Kasumi-1 (cell line): ENCODE measurements at places on chromosomes 11 and 22.

GRCh38 chr11:9956483-9956882 is 292.6 kb downstream of the SWAP70 start:
- no peak for DNase-seq

DNA sequence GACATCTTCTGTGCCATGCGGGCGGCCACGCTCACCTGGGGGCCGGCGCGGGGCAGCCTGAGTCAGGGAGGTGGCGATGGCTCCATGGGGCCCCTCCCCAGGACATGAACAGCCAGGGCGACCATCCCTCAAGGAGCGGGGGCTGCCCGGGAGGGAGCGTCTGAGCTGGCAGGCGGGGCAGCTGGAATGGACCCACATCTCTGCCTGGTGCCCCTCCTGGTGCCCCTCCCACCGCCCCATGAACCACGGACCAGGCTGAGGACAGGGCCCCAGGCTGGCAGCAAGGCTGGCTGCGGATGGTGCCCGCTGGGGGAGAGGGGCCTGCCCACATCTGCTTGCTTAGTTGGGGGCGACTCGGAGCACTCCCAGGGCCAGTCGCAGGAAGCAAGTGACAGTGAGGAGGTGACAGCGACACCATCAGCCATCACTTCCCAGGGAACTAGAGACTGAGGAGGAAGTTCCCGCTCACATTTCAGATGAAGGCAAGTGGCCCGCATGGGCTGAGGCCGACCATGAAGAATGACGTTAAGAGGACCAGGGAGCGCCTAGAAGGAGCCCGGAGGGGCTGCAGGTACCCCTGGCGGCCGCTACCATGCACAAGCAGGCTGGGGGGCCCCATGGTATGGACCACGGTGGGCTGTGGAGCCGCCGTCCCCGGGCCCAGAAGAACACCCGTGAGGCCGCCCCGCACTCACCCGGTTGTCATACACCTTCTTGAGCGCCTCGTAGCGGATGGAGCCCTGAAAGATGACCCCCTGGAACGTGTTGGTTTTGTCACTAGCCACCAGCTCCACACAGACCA is 37.3 kb downstream of the KIAA0930 start:
- no peak for DNase-seq

- DNase-seq, result peak; percentile 42
Observed at GRCh38 chr11:67373648-67374570, 511 bp upstream of the CLCF1 start.

DNA sequence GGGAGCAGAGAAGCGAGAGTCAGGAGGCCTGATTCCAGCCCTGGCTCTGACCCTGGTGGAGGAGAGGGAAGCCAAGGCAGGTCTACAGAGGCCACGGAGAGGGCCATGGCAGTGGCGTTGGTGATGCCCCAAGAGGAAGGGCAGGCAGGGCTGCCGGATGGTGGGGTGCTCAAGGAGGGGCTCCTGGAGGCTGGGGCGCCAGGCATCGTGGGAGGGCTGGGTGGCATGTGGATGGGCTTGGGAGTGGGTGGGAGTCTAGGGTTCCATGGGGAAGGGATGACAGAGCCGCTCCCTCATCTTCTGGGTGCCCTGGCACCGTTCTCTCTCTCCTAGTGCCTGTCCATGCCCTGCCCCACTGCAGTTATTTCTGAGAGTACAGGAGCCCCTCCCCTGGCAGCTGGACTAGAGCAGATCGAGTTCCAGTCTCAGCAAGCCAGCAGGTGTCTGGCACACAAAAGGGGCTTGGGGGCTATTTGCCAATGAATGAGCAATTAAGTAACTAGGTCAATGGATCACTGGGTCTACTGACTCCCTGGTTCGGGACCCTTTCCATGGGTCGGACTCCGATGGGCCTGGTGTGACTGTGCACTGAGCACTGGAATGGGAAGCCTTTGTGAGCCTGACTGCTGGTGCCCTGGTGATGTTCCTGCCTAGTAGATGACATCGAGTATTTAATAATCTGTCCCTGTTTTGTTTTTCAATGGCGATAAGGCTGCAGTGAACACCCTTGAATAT is 570.0 kb downstream of the TBC1D22A start:
- DNase-seq, result no peak

DNA sequence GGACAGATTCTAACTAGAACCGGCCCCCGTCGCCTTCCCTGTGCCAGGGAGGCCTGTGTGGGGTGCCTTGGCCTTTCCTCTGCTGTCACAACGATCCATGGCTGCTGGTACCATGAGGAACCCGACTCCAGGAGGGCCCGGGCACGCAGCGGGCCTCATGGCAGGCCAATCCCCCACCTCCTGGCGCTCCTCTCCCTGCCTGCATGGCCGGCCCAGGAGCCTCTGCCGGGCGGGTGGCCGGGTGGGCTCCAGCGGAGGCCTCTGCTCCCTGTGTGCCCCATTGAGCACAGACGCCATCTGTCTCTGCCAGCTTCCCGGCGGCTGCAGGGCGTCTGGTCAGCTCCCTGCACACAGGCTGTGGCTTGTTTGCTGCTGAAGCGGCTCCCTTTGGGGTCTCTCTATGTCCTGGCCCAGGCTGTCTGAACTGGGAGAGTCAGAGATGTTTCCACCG is 86.5 kb downstream of the MYEOV start:
- no peak for DNase-seq

DNA sequence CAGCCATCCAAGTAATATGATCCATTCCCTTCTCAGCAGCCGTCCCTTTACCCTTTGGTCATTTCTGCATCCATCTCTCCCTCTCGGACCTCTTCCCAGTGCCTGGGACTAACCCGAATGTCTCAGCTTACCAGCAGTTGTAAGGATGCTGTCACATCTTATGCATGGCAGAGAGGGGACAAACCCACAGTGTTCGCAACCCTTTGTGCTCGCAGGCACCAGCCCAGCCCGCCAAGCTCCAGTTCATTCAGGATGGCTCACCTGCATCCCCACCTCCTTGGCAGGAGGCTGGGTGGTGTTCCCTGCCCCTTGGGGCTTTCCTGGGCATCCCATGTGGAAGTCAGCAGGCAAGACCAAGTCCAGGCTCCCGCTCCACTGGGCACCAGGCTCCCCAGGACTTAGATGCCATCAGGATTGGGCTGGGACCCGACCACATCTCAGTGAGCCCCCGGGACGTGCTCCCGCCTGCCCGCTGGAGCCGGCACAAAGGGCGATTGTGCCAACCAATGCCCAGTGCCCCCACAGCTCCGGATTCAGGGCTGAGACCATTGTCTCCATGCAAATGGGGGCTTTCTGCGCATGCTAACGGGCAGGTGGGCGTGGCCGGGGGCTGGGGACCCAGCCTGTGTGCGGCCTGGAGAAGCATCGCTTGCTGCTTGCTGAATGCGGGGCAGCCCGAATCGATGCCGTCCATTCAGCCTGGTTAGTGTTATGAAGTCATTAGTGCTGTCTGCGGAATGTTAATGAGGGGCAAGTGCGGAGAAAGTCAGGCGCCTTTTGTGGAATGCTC is 108.6 kb downstream of the KCNQ1OT1 start:
- DNase-seq, result no peak

- peak; percentile 10 for DNase-seq
Observed at GRCh38 chr22:29266564-29267461, 968 bp downstream of the RHBDD3 start.
